NCI-H2029 treated with DMSO at 0.1 percent for 48 hours (cell line): ENCODE measurements at places on chromosomes 2 and 18.

DNA sequence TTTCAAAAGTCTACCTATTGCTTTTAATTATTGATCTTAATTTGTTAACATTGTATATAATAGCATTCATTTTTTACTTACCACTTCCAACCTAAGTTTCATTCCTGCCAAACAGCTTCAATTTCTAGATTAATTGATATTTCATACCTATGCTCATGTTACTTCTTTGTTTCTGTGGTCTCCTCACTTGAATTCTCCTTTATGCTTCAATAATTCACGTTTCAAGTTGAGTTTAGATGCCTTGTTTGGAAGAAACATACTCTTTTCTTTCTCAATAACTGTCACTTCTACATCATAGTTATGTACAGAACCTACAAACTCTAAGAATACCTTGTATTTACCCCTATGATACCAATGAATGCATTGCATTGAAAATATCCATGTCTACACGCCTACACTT, 862.2 kb upstream of the LRATD1 start:
- DNase-seq: no peak

GRCh38 chr2:226526716-226527115, 272.9 kb downstream of the IRS1 start:
- no peak for DNase-seq

- DNase-seq: no peak
These were observed 88.0 kb downstream of the CDC42EP3 start for GRCh38 chr2:37583402-37583801.

- no peak for DNase-seq
These were observed 44.4 kb downstream of the PTPN2 start for GRCh38 chr18:12839526-12840196.

DNA sequence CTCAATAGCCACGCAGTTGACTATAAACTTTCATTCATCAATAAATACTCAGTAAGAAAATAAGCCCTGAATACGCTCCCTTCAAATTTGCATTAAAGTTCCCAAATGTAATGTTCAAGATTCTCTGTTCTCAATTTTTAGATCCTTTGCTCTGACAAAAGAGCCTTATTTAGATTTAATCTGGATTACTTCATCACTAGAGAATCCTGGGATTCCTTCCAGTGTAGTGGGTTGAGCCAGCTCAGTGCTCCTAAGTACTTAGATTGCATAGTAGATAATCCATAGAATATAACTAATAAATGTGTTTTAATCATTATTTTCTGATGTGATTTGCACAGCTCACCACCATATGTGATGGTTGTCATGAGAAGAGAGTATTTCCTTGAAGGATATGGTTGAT, 1286.2 kb downstream of the SUCLG1 start:
- no peak for DNase-seq

DNA sequence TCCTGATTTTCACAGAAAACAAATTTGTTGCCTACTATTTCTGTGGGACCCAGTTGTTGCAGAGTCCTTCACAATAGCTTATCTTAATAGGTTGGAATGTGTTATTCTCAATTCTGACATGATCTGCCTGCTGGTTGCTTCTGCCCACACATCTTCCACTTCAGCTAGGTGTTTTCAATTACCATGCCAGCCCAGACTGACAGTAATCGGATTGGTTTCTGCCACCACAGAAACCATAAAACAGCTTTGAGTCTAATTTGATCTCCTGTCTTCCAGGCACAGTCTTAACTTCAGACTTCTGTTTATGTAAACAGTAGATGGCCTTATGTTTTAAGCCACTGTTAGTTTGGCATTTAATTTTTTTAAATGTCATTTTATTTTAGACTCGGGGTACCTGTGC, 248.2 kb upstream of the RBMS1 start:
- no peak for DNase-seq

DNA sequence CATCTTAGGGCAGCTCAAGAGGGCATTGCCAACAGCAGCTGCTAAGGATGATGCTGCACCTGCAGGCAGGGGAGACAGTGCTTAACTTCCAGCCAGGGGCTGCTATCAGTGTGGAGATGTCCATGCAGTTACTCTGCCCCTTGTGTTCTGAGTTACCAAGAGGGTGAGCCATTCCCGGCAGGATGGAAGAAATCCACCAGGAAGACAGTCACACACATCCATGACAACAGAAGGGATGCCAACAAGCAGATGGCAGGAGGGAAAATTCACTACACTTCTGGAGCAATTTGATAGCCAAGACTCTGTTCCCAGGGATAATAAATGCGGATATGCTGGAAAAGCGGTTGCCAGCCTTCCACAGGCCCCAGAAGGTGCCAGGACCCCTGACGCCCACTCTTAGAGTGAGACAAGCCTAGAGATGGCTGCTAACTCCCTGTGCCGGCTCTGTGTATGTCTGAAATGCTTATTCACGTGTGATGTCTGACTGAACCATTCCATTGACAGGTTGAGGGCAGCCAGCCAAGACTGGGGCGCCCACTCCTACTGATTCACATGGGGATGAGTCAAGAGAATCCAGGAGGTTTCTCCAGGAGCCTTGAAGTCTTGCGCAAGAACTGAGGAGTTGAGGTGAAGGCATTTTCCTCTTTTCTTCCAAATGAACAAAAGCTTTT, 24.5 kb downstream of the LOXHD1 start:
- no peak for DNase-seq

DNA sequence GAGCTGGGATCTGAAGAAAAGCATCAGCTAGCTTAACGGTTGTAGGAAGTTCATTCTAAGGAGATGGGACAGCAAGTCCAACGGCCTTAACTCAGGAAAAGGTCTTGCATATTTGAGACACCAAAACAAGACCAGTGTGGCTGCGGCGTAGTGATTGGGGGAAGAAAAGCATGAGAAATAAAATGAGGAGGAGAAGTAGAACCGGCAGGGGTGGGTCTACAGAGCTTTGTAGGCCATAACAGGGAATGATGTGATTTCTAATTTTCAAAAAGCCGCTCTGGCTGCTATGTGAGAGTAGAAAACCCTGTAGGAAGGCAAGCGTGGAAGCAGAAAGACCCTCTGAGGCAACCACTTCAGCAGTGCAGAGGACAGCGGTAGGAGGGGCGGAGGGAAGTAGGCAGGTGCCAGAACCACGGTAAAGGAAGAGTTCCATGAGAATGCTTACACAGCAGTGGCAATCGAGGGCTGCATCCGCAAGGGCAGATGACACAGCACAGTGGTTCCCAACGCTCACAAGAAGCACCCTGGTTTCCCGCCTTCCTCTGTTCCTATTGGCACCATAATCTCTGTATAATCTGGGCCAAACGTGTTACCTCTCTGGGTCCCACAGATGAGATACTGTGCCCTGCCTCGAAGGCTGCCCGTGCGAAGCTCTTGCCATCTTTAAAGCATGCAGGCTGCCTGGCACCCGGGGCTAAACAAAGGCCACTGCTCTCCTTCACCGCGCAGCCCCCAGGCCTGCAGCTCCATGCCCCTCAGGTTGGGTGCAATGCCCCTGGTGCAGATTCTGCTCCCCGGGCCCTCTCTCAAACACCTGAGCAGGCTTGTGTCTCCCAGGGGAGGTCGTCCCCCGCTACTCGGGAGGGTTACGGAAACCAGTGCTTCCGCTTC, 795 bp downstream of the ANKRD39 start:
- DNase-seq: peak; percentile 23
